Glomerular endothelial cell (primary cell): ENCODE measurements at places on chromosomes 16 and 17. TPM values are rescaled to one million over a fixed set of nuclear protein-coding genes. Genes with fewer than 3 reads are reported as not detected.

DNA sequence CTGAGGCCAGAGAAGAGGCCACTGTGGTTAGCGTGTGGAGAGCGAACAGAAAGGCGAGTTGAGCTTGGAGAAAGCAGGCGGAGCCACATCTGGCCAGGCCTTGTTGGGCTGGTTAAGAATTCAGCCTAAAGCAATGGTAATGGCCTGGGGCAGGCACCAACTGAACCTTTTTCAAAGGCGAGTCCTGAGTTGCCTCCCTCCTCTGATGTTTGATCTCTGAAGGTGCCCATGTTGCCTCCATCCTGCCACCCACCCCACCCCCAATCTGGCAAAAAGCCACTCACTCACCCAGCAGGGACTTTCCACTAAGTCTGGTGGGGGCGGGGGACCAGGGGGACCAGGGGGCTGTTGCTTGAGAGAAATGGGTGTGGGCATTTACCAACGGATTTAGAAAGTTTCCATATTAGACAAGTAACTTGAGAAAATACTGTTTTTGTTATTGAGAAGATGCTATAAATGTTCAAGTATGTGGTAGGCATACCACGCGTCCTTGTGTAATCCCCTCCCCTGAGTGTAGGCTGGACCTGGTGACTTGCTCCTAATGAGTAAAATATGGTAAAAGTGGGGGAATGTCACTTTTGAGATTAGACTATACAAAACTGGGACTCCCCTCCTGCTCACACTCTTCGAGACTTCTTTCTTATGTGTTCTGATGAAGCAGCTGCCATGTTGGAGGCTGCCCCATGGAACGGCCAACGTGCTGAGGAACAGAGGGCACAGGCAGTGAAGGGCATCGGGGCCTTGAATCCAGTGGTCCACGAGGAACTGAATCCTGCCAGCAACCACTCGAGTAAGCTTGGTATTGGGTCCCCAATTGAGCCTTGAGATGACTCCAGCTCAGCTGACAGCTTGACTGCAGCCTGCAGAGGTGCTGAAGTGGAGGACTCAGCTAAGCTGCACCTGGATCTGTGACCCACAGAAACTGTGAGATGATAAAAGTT is 29.9 kb upstream of the TNS4 start:
- no peak for DNase-seq

Gene OR2C1
- not detected in 2 replicates for total RNA-seq

Gene NPIPA7
- total RNA-seq: 4.7 and 30.1 TPM in 2 replicates

Gene TGFB1I1
- total RNA-seq: 136 and 143 TPM in 2 replicates

Gene CBX2
- total RNA-seq: 15.8 and 19.9 TPM in 2 replicates

DNA sequence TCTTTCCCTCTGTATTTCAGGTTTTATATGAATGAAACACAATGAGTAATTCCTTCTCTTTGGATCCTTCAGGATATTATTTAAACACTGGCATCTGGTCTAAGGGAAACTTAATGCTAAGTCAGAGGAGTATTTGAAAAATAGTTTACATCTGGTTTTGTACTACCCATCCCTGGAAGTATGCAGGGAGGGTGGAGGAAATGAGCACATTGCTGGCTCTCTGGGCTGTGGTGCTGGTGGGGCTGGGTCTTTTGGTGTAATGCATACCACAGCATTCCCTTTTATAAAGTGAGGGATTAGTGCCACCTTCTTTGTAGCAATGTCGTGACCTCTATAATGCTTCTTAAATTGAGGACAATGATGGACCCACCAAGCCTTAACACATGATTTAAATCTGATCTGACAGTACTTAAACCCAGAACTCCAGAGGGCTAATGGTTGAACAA is 105.5 kb upstream of the AXIN2 start:
- DNase-seq: no peak

GRCh38 chr17:77892469-77893143 is 65.9 kb upstream of the TNRC6C start:
- DNase-seq: no peak

DNA sequence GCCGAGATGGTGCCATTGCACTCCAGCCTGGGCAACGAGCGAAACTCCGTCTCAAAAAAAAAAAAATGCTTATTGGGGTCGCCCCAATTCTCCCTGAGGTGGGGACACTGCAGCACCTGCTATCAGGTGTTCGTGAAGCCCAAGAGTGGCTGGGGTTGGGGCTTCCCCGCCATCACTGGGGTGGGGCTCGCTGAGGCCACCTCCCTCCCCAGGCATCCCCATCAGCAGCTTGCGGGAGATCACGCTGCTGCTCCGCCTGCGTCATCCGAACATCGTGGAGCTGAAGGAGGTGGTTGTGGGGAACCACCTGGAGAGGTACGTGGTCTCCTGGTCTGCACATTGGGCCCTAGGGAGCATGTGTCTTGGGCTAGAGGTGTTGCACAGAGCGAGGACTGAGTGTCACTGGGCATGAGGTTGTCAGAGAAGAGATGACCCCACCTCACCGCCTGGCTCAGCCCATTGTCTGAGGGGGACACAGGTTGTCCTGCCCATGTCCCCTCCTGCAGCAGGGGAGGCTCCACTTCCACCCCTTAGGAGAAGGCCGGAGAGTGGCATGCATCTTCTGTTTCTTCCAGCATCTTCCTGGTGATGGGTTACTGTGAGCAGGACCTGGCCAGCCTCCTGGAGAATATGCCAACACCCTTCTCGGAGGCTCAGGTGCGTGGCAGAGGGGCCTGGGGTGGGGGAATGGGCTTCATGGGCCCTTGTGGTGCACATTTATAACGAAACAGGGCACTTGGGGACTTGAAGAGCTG is 4.9 kb downstream of the CDK10 start:
- no peak for DNase-seq

Gene ITGAD
- not detected in 2 replicates for total RNA-seq

Gene TRAF4
- 38.8 and 42.8 TPM in 2 replicates for total RNA-seq

GRCh38 chr16:50925758-50926357 is 184.0 kb downstream of the CYLD start:
- no peak for DNase-seq

- DNase-seq: no peak
Observed at GRCh38 chr17:7502987-7503386, 18.8 kb downstream of the POLR2A start.

- DNase-seq: no peak
Observed at GRCh38 chr17:61746248-61746985, 116.9 kb downstream of the BRIP1 start.

Gene SLC6A2
- not detected in 2 replicates for total RNA-seq

Gene ABCA8
- total RNA-seq: 0.12 TPM in 1 of 2 replicates, not detected in the other

- no peak for DNase-seq
Observed at GRCh38 chr16:50594308-50595260, 46.4 kb downstream of the NKD1 start.

Gene CRYBA1
- not detected in 2 replicates for total RNA-seq

Gene TEDC2
- 12.1 and 16.1 TPM in 2 replicates for total RNA-seq

- no peak for DNase-seq
Observed at GRCh38 chr16:1102921-1103635, 7.0 kb upstream of the C1QTNF8 start.

DNA sequence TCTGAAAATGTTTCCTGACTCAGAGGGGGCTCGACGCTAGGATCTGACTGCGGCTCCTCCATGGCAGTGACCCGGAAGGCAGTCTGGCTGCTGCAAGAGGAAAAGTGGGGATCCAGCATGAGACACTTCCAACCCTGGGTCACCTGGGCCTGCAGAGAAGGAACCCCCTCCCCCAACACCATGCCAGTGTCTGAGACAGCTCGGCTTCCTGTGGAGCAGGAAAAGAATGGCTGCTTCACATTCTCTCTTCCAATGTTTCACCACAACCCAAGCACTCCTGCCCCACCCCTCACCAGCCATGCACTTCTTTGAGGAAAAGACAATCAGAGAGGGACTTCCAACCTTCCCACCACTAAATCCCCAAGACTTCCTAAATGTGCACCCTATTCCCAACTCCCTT is 10.8 kb downstream of the TP53 start:
- no peak for DNase-seq

DNA sequence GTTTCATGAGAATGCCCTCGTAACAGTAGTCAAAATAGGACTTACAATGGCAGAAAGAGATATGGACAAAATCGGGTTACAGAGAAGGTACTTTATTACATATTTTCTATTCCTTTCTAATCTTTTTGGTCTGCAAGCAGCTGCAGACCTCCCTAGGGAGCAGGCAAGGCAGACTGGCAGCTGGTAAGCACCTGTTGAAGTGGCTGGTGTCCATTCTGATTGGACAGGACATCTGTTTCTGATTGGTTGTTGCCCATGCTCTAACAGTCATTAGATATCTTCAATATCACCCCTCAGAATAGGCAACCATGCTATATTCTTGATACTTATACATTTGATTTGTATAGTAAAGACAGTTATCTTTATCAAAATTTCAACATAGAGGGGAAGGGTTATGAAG is 606.3 kb downstream of the KCNJ2 start:
- DNase-seq: no peak

GRCh38 chr17:41639492-41640473 is 15.4 kb upstream of the KRT17 start:
- no peak for DNase-seq
